ENCODE measurements at places on chromosomes 12 and 14.

GRCh38 chr14:100824091-100824551, 1.8 kb upstream of the MEG3 start:
- DNase-seq, result no peak

GRCh38 chr14:99774556-99775307, 18.5 kb upstream of the EML1 start:
- DNase-seq, result no peak

GRCh38 chr12:102883204-102883799, 33.7 kb downstream of the PAH start:
- peak; percentile 8 for DNase-seq

- no peak for DNase-seq
Measured at GRCh38 chr12:106197906-106198623, 49.8 kb downstream of the CKAP4 start.

DNA sequence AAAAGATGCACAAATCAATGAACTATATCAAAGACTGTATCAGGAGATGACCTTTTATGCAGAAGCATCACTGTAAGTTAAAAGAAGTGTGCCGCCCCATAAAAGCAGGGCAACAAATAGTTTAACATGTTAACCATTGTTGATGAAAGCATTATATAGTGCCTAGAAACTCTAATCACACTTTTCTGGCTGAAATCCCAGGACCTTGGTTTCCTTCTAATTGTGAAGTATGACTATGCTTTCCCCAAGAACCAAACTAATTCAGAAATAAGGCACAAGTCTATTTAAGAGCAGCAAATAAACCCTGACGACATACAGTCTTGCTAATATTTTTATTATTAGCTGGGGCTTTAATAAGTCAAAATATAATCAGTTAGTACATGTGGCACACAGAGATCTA, 21.7 kb downstream of the RACGAP1 start:
- DNase-seq, result no peak

GRCh38 chr12:119024356-119024755, 43.0 kb downstream of the SRRM4 start:
- no peak for DNase-seq

DNA sequence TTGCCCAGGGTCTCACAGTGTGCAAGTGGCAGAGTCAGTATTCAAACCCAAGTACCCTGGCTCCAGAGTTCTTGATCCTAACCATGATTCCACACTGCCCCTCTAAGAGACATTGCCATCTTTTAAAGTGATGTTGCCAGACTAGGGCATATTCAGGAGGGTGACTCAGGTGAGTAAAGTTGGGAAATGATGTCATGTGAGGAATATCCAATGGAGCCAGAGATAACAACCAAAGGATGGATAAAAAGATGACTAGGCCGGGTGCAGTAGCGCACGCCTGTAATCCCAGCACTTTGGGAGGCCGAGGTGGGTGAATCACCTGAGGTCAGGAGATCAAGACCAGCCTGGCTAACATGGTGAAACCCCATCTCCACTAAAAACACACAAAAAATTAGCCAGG, 85.6 kb downstream of the SMOC1 start:
- DNase-seq, result no peak

GRCh38 chr12:127987199-127987901, 279.6 kb upstream of the TMEM132C start:
- no peak for DNase-seq

- DNase-seq, result no peak
Measured at GRCh38 chr12:8080120-8080519, 2.0 kb upstream of the NECAP1 start.

DNA sequence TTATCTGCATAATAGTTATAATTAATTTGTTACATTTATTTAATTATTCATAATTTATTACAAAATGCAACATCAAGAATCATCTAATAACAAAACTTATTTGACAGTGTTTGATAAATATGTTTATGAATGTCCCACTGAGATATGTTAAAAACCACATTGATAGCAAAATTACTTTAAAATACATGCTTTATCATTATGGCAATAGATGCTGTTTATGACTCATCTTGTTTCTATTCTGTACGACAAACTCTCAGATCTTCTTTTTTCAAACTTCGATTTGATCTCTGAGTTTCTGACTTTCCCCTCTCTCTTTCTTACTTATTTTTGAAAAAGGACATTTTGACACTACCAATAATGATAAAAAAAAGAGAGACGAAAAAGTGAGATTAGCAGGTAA, 56.8 kb upstream of the LRRK2 start:
- no peak for DNase-seq

DNA sequence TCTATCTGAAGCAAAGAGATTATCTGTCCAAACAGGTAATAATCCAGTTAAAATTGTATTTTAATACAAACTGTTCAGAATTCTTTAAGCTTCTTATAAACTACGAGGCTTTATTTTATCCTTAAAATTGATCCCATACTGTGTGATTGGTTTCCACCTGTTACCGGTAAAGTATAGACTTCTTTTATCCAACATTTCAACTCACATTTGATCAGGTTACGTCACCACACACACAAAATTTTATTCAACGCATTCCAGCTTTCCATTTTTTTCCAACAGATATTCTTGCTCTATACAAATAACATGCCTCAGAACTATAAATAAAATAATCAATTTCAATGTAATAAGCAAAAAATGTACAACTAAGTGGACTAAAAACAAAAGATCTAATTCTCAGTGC, 4.5 kb downstream of the NOVA1 start:
- no peak for DNase-seq

DNA sequence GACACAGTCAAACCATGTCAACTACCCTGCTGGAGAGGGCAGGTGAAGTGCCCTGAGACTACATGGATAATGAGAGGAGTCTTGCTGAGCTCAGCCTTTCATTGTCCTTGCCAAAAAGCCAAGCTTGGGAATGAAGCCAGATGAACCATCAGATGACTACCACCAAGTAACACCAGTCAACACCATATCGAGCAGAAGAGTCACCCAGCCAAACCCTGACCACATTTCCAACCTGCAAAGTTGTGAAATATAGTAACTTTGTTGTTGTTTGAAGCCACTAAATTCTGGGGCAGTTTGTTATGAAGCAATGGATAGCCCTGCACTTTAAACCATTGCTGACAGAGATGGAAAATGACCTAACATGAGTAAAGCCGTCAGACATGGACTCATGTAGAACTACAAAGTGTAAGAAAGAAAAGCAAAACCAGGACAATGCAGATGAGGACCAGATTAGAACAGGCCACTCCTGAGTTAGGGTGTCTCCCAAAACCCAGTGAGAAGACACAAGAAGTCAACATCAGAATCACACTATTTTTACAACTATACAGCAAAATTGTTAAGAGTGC, 12.5 kb upstream of the CRADD start:
- no peak for DNase-seq

GRCh38 chr14:63727231-63727735, 582 bp downstream of the SGPP1 start:
- no peak for DNase-seq
